NCI-H2029 treated with DMSO at 0.1 percent for 48 hours (cell line): ENCODE measurements at places on chromosomes 3 and 15.

DNA sequence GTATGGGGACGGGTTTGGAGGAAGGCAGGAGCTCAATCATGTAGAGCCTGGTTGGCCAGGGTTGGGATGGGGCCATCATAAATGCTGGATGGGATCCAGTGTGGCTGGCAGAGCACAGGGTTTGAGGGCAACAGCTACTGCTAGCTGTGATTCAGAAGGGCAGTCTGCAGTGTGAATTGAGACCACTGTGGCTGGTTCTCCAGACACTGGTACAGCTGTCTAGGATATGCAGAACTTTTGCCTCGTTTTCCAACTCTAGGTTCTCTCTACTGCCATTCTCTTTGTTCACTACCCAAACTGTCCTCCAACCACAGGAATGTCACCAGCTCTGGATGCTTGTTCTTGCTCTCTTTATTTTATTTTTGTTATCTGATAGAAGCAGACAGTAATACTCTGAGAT is 543.6 kb downstream of the AGBL1 start:
- no peak for DNase-seq

DNA sequence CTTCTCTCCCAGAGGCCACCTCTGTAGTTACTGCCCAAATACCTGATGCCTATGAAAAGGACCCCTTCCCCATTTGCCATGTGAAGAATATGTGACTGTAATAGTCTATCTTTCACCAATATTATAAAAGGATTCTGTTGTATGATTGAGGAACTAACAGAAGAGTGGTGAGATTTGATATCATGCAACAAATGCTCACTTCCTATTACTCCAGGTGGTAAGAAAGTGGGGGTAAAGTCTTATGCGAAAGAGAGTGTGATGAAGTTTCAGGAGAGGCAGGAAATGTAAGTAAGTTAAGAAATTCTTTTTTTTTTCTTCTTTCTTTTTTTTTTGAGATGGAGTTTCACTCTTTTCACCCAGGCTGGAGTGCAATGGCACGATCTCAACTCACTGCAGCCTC is 24.4 kb upstream of the RAP2B start:
- no peak for DNase-seq

DNA sequence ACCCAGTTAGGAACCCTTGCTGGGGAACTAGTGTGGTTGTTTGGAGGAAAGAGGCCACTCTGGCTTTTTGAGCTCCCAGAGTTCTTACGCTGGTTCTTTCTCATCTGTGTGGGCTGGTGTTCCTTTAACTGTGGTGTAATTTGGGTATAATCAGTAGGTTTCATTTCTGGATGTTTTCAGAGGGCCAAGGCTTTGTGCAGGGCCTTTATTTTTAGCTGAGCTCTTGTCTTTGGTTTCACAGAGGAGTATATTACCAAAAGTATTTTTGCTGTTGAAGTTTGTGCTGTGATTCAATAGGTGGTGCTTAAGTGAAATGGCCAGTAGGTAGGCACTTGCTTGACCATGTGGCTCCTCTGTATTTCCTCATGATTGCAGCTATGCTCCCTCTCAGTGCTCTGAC is 357.9 kb downstream of the KCNH8 start:
- no peak for DNase-seq

DNA sequence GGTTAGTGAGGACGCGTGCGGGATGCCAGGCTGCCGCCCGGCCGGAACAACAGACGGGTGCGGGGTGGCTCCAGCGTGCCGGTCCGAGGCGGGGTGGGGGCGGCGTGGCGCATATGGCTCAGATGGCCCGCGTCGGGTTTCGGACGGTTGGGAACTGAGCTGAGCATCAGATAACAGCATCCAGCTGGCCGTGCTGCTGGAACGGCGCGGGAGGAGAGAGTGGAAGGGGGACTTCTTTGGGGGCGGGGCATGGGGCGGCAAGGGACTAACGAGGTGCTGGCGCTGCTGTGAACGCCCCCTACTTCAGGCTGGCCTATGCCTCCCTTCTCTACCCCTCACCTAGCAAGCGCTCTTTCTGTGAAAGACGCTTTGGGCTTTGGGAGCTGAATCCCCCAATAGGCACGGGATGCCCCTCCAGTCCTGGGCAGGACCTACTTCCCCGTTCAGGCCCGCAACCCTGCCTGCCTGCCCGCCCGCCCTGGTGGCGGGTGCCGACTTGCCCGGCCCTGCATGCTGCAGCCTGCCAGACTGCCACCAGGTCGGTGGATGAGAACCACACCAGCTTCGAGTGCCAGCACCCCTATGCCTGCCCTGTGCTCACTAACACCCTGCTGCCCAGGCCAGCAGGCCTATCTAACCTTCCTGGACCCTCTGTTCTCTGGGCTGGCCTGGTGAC is 542 bp downstream of the INKA1 start:
- DNase-seq, result no peak

- no peak for DNase-seq
Measured at GRCh38 chr3:191255156-191255555, 56.1 kb downstream of the OSTN start.

DNA sequence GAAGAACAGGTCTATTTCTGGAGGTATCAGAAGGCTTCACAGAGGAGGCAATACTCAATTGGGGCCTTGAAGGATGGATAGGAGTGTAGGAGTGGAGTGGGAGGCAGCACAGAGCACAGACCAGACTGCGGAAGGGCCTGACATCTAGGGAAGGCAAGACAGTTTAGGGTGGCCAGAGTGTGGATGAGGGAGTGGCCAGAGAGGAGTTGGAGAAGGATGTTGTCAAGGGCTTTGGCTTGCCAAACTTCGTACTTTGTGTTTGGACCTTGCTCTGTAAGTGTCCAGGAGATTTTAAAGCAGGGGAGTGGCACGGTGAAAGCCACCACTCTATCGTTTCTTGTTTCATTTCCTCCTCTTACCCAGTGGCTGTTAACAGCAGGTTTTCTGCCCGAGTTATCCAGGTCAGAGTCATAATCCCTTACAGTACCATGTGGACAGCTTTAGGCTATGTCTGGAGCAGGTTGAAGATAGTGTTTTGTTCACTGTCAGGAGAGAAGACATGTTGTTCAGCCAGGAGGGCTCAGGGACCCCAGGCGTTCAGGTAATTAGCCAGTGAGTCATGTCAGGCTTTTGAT is 12.3 kb downstream of the SMAD3 start:
- DNase-seq, result no peak

DNA sequence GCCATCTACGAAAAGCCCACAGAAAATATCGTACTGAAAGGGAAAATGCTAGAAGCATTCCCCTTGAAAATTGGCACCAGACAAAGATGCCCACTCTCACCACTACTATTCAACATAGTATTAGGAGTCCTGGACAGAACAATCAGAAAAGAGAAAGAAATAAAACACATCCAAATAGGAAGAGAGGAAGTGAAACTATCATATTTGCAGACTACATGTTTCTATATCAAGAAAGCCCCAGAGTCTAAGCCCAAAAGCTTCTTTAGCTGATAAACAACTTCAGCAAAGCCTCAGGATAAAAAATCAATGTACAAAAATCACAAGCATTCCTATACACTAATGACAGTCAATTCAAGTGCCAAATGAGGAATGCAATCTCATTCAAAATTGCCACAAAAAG is 15.6 kb downstream of the OR5K3 start:
- DNase-seq, result no peak
